ENCODE measurements at places on chromosomes 13 and 19.

- no peak for DNase-seq
These were observed 42.4 kb downstream of the WASF3 start for GRCh38 chr13:26599860-26600259.

DNA sequence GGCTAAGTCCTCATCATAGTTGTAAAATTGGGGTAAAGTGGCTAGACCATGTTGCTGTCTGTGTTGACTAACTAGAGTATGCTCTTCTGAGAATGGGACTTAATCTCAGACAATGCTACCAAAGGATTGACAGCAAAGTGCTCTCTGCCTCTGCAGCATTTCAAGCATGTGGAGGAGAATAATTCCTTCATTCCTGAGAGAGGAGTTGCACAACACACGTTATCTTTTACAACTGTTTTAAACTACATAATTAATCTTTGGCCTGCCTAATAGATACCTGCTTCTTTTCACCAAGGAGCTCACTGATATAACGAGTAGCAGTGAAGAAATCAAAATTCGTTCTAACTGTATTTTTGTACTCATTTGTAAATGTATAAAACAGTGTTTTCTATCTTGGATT, 2172.2 kb downstream of the PCDH9 start:
- DNase-seq: no peak

DNA sequence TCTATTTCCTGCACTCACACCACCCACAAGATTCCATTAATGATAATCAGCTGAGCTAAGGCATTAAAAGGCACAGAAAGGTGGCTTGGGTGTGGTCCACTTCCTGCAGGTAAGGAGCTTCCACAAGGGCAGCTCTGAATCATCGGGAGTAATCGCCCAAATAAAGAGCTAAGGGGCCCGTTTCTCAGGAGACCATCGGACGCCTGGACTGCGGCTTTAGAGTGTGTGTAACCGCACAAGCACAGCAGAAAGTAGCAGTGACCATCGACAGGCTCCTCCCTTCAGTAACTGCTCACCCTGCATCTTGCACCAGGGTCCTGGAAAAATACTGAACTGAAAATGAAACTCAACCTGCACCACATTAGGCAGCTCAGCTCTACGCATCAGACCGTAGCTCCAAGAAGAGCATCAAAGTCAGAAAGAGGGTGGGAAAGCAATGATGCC, 6.0 kb downstream of the STK24 start:
- DNase-seq: peak; percentile 43

GRCh38 chr19:35126624-35126959, 8.3 kb downstream of the LGI4 start:
- no peak for DNase-seq

DNA sequence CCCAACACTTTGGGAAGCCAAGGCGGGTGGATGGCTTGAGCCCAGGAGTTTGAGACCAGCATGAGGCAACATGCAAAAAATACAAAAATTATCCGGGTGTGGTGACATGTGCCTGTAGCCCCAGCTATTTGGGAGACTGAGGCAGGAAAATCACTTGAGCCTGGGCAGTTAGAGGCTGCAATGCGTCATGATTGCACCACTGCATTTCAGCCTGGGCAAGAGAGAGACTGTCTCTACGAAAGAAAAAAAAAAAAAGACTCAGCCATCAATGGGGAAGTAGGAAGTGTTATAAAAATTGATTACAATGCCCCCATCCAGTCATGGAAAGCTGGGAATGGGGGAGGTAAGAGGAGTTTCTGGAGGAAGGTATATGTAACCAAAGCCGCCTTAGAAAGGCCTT, 5.4 kb downstream of the TYK2 start:
- no peak for DNase-seq

Data from NCI-H748 treated with DMSO at 0.1 percent for 48 hours (cell line).